ENCODE measurements at places on chromosomes 16 and 17.
A peak's percentile ranks its signal among the peaks of the same experiment; 100 is the strongest.

DNA sequence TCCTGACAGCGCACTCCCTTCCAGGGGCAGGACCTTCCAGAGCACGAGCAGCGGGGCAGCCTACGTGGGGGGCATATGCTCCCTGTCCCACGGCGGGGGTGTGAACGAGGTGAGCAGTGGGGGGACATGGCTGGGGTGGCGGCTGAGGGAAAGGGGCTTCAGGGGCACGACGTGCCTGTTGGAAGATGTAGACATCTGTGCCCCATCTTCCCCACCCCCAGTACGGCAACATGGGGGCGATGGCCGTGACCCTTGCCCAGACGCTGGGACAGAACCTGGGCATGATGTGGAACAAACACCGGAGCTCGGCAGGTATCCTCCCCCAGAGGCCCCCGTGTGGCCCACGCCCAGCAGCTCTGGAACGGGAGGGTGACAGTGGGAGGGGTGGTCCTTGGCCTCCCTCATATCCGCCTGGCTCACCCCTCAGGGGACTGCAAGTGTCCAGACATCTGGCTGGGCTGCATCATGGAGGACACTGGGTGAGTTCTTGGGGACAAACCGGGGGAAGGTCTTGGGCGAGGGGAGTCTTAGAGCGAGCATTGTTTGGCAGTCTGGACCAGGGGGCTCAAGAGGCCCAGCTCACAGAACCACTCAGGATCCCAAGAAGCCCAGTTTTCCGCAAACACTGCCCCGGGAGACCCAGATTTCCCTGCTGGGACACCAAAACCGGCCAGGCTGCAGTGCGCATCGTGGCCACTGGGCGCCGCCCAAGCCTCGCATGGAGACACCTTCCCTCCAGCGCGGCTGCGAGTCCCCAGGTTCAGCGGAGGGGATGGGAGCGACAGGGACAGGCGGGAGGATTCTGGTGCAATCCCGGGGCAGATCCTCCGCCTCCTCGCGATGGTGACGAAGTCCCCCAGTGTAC is 15.7 kb downstream of the ADAM11 start:
- peak; percentile 90 for DNase-seq

GRCh38 chr16:6066652-6067051 is 969.1 kb upstream of the EEF2KMT start:
- DNase-seq, result no peak

DNA sequence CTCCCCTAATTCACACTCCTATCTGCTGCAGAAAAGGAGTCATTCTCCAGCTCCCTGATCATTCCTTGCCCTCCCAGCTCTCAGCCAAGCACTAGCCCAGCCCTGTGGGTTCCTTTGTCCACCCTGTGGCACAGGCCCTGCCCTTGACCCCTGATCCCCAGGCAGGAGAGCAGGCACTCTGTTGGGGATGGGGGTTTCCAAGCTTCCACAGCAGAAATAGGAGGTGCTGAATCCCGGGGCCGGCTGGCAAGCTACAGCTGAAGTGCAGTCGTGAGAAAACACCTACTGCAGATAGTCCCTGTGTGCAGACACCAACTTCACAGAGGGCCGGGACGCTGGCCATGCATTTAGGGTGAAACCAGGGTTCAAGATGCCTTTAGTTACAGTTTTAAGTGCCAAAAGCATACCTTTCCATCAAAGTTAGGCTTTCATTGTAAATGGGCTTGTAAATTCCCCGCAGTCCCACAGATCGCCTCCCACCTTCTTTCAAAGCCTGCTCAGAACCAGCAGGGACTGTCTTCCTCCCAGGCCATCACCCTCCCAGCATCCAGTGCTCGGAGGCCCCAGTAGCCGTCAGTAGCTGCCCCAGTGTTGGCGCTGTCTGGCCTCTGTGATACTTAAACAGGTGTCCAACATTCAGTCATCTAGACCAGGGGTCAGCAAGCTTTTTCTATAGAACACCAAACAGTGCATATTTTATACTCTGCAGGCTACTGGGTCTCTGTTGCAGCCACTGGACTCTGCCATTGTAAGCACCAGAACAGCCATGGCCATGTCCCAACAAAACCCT is 10.6 kb downstream of the CPSF4L start:
- no peak for DNase-seq

GRCh38 chr17:32192379-32192778 is 50.1 kb downstream of the RHOT1 start:
- DNase-seq, result peak; percentile 12

DNA sequence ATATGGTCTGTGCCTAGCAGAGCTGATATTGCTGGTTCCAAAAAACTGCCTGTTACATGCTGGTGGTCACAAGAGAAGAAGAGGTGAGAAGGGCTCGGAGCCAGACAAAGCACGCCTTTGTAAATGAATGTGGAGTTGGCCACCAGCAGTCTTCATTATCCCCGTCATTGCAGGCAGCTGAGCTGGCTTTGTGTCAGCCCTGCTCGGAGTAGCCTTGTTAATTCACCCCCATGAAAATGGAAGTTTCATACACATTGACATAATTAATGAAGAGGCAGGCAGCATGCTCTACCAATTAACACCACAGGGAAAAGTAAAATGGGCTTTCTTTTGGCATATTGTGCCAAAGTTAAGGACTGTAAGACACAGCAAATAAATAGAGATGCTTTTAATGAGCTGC is 113.7 kb upstream of the RBFOX1 start:
- no peak for DNase-seq
